ENCODE measurements at places on chromosomes 2 and 18.

DNA sequence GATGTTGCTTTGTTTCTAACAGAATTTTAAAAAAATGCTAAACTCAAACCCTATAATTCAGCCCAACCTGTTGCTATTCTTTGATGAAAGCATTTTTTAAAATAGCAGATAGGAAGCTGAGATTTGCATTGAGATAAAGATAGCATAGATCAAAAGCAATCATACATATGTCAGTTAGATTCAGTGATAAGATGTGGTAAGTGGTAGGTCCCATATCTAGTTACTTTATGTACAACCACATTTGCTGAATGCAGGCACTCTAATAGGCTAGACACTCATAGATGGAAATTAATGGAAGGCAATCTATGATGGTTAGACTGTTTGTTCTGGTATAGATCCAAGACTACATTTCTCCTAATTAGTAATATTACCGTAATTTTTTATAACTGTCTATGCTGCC lies 27.2 kb upstream of the C1D start:
- DNase-seq = no peak

GRCh38 chr18:63440881-63441280 lies 18.6 kb upstream of the VPS4B start:
- DNase-seq = no peak

DNA sequence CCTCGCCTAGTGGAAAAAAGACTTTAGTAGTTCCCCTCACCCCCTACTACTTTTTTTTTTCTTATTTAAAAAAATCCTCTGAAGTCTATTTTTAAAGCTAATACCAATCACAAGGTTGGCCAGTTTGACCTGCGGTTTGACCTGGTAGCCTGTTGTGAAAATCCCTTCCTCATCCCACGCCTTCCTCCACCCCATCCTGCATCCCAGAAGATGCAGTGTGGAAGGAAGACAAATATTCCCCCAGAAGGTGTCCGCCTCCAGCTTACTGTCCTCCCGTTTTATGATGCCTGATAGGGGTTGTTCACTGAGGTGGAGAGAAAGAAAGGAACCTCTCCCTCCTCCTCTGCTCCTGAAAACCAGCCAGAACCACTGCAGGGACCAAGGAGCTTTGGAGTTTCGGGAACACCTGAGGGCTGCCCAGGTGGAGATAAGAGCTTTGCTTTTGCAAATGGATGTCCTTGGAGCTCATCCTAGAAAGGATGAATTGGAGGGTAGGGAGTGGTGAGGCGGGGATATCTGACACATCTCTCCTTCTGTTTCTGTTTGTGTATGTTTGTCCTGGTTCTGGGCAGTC lies 909 bp downstream of the ATP6V1C2 start:
- DNase-seq = no peak

GRCh38 chr2:113930448-113930847 lies 40.6 kb downstream of the ACTR3 start:
- DNase-seq = no peak

GRCh38 chr18:66780609-66781008 lies 176.7 kb upstream of the CDH19 start:
- no peak for DNase-seq

GRCh38 chr2:144675331-144675730 lies 155.4 kb upstream of the ZEB2 start:
- no peak for DNase-seq

DNA sequence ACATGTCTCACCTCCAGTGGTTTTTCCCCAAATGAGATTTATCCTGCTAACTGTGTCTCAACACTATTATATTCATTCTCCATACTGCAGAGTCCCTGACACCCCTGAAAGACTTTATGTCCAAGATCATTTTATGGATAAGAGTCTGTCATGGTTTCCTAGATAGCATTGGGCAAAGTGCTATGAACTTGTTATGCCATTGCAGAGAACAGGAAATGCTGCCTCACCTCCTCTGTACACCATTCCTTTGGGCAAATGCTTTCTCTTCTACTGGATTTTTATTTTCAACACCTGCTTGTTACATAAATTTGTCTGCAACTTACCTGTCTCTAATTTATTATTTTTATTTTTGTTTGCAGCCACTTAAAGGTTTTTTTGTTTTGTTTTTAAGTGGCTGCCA lies 652.5 kb upstream of the FAM98A start:
- no peak for DNase-seq
